ENCODE measurements at places on chromosomes 6 and 20. TPM values are rescaled to one million over a fixed set of nuclear protein-coding genes. Genes with fewer than 3 reads are reported as not detected.

- H3K27me3 ChIP-seq, result no peaks in the 10 kb centered on the region
- H3K4me3 ChIP-seq, result no peak overlapping the region
- H3K27ac ChIP-seq, result no peak overlapping the region
- H3K36me3 ChIP-seq, result no peaks in the 10 kb centered on the region
- no peaks in the 10 kb centered on the region for H3K4me1 ChIP-seq
- DNase-seq, result no peak
Observed at GRCh38 chr6:55617272-55617671, 38.3 kb upstream of the HMGCLL1 start.

DNA sequence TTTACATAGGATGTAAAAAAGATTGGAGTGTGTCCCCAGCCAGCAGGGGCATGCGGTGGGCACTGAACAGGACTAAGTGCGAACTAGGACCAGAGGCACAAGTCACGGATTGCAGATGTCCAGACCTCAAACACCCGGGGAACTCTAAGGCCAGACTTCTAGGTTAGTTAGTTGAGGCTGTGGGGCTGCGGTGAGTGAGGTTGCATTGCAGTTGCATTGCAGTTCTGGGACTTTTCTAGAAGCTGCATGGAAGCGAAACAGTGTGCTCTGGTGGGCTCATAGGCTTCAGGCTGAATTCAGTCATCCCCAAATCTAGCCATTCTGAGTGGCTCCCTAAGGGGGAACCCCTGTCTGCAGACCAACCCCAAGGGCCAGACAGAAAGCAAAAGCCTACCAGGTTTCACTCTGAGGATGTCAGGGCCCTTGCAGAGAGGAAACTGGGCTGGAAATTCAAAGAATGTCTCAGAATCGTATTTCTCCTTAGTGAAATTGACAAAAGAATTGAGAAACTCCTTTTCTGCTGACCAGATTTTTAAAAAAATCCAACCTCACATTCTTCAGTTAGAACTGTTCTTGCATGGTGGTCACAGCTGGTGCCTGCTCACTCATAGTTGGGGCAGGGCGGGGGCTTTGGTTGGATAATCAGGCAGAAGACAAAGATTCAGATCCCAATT is 182.8 kb downstream of the ZDHHC14 start:
- DNase-seq, result no peak
- no peaks in the 10 kb centered on the region for H3K36me3 ChIP-seq
- H3K4me1 ChIP-seq, result peaks cover 21% of the 10 kb centered on the region
- H3K27me3 ChIP-seq, result no peaks in the 10 kb centered on the region

Gene WFDC2
- total RNA-seq, result 0.55 TPM

DNA sequence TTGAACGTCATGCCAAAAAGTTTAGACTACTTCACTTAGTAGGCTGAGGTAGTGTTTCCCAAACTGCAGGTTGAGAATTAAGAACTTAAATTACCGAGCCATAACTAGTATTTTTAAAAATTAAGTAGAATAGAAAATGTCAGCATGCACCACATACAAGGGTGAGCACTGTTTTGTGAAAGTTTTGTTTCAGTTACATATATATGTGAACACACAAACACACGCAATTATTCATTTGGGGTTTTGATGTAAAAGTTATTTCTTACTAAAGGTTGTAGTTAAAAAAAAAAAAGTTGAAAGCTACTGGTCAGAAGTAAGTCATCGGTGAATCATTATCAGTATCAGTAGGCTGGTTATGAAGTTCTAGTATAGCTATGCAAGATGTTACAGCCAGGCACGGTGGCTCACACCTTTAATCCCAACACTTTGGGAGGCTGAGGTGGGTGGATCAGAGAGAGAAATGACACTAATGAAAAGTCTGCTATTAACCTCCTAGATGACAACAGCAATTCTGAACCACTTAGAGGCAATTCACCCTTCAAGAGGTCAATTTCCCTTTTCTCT is 24.1 kb downstream of the FASTKD5 start:
- H3K36me3 ChIP-seq, result no peaks in the 10 kb centered on the region
- no peaks in the 10 kb centered on the region for H3K4me1 ChIP-seq

DNA sequence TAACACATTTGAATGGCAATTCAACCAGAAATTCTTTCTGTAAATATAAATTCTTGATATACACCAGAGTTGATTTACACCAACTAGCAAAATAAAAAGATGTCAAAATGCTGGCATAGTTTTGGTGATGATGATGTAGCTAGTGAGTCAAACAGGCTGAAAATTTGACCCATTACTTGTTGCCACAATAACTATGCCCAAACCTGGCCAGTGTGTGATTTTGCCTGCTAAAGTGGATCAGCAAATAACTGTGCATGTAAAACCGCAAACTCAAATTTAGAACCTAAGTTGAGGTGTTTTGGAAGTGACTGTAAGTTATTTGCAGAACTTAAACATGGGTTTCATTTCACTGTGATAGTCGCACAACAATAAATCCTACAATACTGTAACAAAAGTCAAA is 125.9 kb downstream of the KIF6 start:
- H3K27ac ChIP-seq, result no peak overlapping the region
- no peak overlapping the region for H3K4me3 ChIP-seq
- H3K4me1 ChIP-seq, result no peaks in the 10 kb centered on the region
- no peaks in the 10 kb centered on the region for H3K36me3 ChIP-seq

- no peaks in the 10 kb centered on the region for H3K36me3 ChIP-seq
- H3K4me1 ChIP-seq, result no peaks in the 10 kb centered on the region
- H3K27ac ChIP-seq, result no peak overlapping the region
- no peaks in the 10 kb centered on the region for H3K27me3 ChIP-seq
- H3K4me3 ChIP-seq, result no peak overlapping the region
- DNase-seq, result no peak
Observed at GRCh38 chr6:68760941-68761676, 126.0 kb downstream of the ADGRB3 start.

GRCh38 chr20:61803416-61803914 is 262.2 kb downstream of the TAF4 start:
- no peaks in the 10 kb centered on the region for H3K27me3 ChIP-seq
- no peak overlapping the region for H3K27ac ChIP-seq
- no peak overlapping the region for H3K4me3 ChIP-seq
- no peaks in the 10 kb centered on the region for H3K36me3 ChIP-seq

DNA sequence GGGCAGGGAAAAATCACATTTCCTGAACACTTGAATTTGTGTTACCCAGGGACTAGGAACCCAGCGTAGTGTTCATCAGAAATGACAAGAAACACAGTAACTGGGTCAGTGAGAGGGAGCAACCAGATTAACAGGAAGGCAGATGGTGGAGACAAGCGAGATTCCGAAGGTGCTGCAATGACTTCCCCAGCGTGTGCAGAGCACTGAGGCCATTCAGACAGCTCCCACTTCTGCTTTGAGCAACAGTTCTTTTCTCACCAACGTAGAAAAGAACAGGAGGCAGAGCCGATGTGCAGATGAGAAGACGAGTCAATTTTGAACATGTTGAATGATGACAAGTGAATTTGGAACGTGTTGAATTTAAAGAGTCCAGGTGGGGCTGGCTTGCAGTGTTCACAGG is 63.1 kb upstream of the IFNGR1 start:
- DNase-seq, result no peak

DNA sequence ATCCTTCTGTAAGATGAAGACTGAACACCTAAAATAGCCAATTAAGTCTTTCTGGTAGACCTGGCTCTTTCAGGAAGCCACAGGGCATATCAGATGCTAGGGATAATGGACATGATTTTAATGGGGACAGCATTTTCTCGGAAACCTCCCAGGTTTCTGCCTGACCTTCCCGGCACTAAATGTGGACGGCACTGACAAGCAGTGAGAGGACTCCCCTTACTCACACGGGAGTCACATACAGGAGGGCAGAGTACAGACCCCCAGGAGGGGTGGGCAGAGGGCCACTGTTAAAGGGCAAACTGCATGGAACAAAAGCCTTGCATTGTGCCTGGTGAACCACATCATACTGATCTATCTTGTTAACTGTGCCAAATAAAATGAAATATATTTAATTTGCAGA is 19.9 kb downstream of the PSMG4 start:
- H3K36me3 ChIP-seq, result no peaks in the 10 kb centered on the region
- H3K4me1 ChIP-seq, result peaks cover 3% of the 10 kb centered on the region
- no peak for DNase-seq

Gene HSPA12B
- not detected for total RNA-seq

Gene FAM184A
- total RNA-seq, result 2.2 TPM

Gene CCN5
- total RNA-seq, result not detected

Measured in CD8-positive, alpha-beta memory T cell (primary cell).